ENCODE measurements at places on chromosomes 5 and 9. TPM values are rescaled to one million over a fixed set of nuclear protein-coding genes. Genes with fewer than 3 reads are reported as not detected.

- DNase-seq: no peak
Observed at GRCh38 chr5:112366987-112367386, 52.1 kb downstream of the EPB41L4A start.

- no peak for DNase-seq
Observed at GRCh38 chr5:146475906-146476305, 28.8 kb downstream of the TCERG1 start.

- no peak for DNase-seq
Observed at GRCh38 chr5:58754250-58754649, 171.4 kb downstream of the RAB3C start.

DNA sequence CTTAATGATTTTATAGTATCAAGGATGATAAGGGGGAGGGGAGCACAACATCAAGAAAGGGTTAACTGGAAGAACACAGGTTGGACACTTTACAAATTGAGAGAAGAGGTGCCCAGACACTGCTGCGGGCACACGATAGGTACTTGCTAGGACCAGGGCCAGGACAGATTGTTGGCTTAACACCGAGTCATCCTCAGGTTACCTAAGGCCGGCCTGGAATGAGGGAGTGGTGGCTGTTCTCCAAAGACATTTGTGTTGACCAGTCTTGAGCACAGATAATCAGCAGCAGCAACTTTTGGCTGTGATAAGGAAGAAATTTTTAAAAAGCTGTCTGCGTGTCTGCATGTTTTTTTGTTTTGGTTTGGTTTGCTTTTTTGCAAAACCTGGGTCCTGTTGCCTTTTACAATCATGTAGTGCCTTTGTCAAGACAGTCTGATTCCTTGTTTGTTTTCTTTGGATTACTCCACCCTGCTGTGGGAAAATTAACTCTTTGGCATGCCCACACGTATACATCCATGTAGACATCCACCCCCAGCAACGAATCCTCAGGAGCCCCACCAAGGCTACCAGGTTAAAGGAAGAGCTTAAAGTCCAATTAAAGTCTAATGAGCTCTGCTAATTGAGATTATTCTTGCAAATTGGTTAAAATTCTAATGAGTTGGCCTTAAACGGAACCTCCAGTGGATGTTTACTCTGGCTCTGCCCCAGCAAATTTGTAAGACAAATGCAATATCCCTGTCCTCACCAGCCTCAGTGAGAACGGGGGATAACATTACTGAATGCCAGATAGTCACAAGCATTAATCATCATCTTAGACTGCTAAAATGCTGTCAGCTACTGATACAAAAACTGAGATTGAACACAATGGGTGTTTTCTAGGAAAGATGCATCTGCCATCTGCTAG is 382.3 kb downstream of the ACTL7B start:
- no peak for DNase-seq

DNA sequence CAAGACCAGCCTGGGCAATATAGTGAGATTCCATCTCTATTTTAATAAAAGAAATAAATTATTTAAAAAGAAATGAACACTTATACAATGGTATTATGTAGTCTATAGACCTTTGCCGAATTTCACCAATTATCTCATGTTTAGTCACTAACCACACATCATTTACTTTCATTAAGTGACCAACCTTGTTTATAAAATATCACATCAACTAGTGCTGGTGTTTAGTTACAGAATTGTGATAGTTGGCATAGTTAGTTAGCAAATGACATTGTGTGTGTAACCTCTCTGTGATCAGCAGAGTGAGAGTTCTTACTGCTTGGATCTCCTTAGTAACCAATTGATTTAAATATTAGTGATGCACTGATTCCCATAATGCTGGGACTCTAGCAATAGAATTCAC is 71.8 kb downstream of the PRR16 start:
- DNase-seq: no peak

DNA sequence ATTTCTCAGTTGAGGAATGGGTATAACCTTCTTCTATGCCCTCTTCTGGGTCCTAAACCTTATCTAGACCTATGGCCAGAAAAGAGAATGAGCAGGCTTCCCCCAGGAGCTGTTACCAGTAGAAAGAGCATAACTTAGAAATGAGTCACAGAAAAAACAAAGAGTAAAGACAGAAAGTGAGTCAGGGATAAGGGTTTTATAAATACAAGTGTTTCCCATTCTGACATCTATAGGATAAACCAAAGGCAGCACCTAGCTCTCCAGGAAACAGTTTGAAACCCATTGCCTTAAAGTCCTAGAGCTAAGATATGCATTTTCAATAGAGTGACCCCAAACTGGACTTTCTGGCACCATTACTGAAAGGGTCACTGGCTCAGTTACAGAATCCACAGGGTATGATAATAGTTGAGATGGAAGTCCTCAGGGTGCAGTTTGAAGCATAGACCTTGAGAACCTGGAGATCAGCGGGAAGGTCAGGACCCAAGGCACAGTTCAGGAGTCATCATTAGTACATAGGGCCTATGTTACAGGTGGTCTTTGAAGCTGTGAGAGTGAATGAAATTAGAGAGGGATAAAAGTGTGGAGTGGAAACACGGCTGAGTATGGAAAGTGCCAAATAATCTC is 42.7 kb upstream of the LIFR start:
- no peak for DNase-seq

The CRAT gene
- total RNA-seq: 11.8 TPM

All from activated CD8-positive, alpha-beta T cell treated with anti-CD3 and anti-CD28 coated beads for 36 hours (primary cell).